ENCODE measurements at places on chromosomes 11 and 22.

GRCh38 chr11:70456921-70457532 lies 58.7 kb downstream of the CTTN start:
- no peak for DNase-seq

DNA sequence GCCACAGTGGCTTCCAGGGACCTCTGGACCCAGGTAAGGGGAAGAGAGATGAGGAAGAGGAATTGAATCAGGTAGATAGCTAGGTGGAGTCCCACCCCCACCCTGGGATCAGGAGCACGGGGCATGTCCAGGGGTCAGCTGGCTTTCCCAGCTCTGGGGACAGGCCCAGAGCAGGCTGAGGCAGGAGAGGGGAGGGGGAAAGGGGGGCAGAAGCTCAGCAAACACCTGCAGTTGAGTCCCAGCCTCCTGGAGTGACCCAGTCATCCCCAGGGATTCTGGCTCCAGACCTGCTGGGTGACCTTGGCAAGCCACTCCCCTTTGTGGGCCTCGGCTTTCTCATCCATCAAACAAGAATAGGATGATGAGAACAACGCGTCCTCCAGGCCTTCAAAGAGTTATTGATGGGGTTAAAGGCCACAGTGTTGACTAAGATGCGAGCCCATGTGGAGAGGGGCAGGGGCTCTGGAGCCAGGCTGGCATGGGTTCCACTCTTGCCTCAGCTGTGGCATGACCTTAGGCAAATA lies 16.0 kb downstream of the STARD10 start:
- DNase-seq, result no peak

DNA sequence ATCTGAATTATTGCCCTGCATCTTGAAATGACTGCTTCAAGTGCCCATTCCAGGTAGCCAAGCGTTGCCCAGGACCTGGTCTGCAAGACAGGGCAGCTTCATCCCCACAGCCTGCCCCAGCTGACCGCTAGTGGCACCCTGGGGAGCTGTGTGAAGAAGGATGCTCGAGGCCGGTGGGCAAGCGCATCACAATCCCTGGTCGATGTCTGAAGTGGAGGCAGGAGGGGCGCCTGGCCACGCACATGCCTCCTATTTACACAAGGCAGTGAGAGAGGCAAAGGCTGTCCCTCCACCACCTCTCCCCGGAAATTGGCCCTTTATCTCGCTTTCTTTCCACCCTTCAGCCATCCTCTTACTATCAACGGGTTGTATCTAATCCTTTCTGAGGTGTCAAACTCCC lies 28.1 kb upstream of the PHF21A start:
- no peak for DNase-seq

DNA sequence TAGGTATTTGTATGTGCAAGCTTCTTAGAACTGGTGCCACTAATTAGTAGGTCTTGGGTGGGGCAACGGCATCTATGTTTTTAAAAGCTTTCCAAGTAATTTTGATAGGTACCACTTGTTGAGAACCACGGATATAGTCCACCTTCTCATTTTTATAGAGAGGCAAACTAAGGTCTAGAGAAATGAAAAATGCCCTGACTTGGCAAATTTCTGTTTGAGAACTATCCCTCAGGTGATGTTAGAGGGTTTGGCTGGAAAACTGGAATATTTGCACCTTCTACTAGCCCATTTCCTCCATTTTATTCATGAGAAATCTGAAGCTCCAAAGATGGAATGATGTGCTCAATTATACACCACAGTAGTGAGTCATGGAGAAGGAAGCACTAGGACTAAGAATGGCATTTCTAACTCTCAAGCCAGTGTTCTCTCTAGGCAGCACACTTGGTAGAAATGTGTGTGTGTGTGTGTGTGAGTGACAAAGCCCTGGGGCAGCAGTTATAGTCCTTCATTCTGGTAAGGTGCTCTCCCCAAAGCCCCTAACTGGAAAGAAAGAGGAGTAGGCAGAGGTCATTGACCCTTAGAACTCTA lies 1.8 kb upstream of the TMEM86A start:
- DNase-seq, result peak; percentile 58

DNA sequence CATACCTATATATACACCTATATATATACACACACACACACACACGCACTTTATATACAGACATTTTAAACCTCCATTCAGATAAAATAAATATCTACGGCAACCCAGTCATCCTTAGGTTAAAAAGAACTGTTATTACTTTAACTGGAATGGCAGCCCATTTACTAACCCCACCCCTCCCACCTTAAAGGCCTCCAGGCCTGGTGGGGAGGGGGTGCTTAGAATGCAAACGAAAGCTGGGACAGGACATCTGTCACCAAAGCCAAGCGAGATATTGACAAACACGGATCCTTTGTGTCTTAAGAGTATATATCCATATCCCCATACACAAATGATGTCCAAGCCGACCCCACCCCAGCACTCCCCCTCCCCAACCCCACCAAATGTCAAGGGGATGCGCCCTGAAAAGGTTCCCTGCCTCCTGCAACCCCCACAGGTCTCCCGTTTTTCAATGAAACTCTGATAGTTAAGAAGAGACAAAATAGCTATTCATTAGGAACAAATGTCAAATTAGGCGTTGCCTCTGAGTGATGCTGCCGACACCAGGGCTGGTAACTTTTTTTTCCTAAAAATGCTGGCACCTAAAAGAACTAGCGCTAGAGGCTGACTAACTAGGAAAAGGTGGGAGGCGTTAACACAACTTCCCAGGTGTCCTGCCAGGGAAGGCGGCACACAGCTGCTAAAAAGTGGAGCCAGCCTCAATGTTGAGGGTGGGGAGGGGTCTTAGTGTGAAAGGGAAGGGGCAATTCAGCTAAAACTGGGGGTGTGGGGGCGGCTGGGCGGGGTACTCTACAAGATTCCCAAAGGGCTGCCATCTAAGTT lies 5.6 kb downstream of the MN1 start:
- DNase-seq, result no peak

DNA sequence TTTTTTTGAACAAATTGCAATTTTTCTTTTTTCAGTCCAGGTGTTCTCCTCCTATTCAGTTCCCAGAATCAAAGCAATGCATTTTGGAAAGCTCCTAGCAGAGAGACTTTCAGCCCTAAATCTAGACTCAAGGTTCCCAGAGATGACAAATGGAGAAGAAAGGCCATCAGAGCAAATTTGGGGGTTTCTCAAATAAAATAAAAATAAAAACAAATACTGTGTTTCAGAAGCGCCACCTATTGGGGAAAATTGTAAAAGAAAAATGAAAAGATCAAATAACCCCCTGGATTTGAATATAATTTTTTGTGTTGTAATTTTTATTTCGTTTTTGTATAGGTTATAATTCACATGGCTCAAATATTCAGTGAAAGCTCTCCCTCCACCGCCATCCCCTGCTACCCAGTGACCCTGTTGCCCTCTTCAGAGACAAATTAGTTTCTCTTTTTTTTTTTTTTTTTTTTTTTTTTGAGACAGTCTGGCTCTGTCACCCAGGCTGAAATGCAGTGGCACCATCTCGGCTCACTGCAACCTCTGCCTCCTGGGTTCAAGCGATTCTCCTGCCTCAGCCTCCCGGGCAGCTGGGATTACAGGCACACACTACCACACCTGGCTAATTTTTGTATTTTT lies 6.2 kb upstream of the UBE4A start:
- no peak for DNase-seq

DNA sequence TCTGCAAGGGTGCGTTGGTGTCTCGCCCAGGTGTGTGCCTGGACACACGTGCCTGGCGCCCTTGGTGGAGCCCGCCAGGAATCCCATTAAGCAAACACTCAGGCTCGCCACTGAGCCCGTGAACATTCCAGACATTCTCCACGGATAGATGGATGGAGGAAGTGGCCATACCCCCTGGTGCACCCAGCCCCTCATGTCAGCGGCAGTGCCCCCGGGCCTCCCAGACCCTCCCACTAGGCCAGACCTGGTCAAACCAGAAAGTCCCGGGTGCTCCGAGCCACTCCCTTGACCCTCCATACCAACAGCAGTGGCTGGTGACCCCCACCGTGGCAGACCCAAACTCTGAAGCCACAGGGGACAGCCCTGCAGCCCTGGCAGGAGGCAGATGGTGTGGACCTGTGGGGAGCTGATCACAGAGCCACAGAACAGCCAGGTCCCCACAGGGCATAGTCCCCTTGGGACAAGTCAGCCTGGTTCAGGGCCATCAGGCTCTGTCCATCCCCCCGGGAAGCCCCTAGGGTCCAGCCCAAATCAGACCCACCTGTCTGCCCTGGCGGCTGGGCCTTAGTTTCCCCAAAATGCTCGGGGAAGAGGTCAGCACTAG lies 1.9 kb downstream of the EPS8L2 start:
- no peak for DNase-seq

DNA sequence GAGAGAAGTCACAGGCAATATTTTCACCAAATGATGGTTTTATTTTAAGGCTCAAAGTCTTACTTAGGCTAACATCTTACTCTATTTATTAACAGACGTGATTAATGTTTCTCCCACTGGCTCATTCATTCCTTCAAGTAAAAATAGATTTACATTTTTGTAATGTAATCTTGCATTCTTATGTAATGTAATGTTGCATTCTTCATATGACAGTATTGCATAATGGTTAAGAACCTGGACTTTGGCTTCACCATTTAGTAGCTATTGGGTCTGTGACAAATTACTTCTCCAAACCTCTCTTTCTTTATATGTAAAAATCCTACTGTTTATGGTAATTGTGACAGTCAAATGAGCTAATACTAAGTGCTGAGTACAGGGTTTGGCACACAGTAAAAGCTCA lies 3.3 kb upstream of the DIXDC1 start:
- peak; percentile 35 for DNase-seq

DNA sequence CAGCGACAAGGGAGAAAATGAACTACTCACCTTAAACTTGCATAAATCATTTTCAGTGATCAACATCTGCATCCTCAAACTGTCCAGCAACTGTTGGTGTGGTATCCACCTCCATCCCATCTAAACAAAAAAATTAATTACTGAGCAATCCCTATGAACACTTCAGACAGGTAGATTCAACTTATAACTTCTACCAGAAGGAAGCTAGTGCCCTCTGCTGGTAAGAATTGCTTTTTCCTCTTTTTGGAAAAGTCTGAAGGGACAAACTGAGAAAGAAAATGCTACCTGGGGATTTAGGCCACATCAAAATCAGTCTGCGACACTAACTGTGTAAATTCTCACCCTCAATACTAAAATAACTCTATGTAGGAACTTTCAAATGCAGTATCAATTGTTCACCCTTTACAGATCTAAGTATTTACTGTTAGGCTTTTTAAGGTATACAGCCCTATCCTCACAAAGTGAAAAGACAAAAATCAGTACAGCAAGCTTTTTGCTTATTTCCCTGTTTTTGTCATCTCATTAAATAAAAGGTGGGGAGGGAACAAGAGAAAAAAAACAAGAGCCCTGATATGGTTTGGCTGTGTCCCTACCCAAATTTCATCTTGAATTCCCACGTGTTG lies 17.9 kb downstream of the CLNS1A start:
- DNase-seq, result no peak

- DNase-seq, result no peak
Observed at GRCh38 chr11:133284156-133284555, 248.1 kb downstream of the OPCML start.

GRCh38 chr22:41092847-41093411 lies 537 bp downstream of the EP300 start:
- DNase-seq, result peak; percentile 50

DNA sequence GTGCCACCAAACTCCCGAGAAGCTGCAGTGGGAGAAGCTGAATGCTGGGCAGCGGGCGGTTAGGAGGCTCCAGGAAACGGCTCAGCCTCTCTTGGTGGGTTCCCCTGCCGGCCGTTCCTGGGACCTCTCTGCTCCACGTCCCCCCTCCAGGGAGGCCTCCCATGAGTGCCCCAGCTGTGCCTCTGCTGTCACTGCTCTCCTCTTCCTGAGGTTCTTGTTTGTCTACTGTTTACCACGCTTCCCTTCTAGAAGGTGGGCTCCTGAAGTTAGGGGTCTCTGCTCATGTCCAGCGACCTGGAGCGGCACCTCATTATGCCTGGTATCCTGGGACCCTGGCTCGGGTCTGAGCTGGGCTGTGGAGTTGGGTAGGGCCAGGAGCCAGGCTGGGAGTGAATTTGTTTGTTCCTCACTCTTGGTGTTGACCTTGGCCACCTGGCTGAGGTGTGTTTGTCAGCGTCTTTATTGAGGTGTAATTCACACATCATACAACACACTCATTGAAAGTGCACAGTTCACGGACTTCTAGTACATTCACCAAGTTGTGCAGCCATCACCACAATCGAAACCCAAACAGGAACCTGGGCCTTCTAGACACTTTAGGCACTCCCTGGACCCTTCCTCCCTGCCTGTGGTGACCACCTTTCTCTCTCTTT lies 37.8 kb upstream of the GRAMD4 start:
- no peak for DNase-seq

- peak; percentile 72 for DNase-seq
Observed at GRCh38 chr11:124961972-124962609, 8.1 kb downstream of the CCDC15 start.

DNA sequence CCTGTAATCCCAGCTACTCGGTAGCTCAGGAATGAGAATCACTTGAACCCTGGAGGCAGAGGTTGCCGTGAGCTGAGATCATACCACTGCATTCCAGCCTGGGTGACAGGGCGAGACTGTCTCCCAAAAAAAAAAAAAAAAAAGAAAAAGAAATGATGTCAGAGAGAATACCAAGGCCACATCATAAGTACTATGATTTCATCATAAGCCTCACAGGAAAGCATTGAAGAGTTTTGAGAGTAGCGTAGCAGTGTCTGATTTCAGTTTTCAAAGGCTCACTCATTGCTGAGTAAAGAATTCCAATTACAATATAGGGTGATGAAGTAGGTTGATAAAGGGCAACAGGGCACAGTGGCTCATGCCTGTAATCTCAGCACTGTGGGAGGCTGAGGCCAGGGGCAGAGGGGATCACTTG lies 88.8 kb downstream of the MRTFA start:
- peak; percentile 22 for DNase-seq

- DNase-seq, result peak; percentile 56
Observed at GRCh38 chr22:36194971-36195370, 6.6 kb downstream of the APOL4 start.

DNA sequence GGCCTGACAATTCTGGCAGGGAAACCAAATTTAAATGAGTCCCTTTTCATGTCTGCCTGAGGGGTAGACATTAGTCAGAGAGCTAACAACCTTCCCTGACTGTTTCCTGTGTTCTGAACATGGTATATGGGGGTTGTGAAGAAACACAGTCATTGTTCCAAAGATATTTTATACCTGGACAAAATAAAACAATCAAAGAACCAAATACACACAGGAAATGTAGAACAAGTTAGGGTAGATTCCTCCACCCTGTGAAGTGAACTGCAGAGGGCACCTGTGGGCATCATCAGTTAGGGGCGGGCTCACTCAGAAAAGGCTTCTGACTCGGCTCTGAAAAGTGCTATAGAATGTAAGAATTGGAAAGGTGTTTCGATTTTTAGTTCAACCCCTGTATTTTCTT lies 231.9 kb upstream of the CADM1 start:
- no peak for DNase-seq

GRCh38 chr11:132114185-132114584 lies 743.8 kb downstream of the NTM start:
- no peak for DNase-seq

- no peak for DNase-seq
Observed at GRCh38 chr11:75279273-75279672, 38.7 kb downstream of the TPBGL start.

Measured in HCEC 1CT (cell line).